Activated CD4-positive, alpha-beta T cell treated with anti-CD3 and anti-CD28 coated beads, Interleukin-2, Interleukin-6, amounts not matched to agents 100 ng/mL and 50 ng/mL, durations not matched to agents 16 hours and 8 hours (primary cell): ENCODE measurements at places on chromosomes 12 and 14.

DNA sequence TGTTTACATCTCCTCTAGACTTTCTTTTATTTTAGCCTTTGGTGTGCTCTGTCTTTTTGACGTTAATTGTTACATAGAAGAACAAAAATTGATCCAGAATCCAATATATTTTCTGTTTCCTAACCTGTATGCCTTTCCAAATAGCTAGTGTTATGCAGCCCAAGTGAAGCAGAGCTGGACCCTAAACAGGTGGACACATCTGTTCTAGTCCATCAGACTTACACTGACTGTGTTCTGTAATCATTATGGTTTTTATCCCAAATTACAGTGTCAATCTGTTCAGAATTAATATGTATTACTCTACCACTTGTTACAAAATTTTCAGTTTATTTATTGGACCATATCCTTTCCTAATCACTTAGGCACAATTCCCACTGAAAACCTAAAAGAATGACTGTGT, 176.8 kb upstream of the FOXG1 start:
- DNase-seq: no peak

GRCh38 chr12:107761502-107761904, 566 bp upstream of the PRDM4 start:
- no peak for DNase-seq

DNA sequence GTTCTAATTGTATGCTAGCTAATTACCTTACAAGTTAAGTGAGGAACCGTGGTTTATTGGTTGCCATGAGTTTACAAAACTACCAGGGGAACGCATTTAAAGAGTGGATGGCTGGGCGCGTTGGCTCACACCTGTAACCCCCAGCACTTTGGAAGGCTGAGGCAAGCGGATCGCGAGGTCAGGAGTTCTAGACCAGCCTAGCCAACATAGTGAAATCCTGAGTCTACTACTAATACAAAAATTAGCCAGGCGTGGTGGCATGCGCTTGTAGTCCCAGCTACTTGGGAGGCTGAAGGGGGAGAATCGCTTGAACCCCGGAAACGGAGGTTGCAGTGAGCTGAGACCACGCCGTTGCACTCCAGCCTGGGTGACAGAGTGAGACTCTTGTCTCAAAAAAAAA, 2.2 kb downstream of the EIF5 start:
- DNase-seq: no peak

GRCh38 chr14:101072945-101073597, 169.5 kb upstream of the RTL1 start:
- DNase-seq: peak; percentile 47

DNA sequence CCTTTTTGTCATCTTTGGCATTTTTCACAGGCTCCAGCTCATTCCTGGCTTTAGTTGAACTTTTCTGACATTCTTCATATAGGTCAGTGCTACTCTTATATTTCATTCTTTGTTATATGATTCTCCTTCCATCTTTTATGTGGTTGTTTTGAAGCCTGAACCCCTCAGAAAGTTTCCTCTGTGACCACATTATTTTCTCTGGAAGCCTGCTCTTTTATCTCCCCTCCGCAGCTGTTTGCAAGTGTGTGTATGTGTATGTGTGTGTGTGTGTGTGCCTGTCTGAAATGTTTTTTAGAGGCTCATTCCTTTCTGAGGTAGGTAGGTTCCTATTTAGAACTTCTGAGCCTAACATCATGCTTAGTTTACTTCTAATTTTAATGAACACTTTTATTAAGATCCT, 47.6 kb downstream of the ANO4 start:
- no peak for DNase-seq

DNA sequence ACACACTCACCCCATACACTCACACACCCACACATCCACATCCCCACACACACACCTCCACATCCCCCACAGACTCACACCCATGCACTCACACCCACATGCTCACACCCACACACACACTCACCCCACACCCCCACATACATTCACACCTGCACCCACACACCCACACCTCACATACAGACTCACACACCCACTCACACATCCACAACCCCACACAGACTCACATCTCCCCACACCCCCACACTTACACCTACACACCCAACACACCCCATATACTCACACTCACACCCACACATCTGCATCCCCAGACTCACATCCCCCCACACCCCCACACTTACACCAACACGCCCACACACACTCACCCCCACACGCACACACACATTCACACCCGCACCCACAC, 171.8 kb downstream of the GLT1D1 start:
- no peak for DNase-seq

- DNase-seq: no peak
Observed at GRCh38 chr14:35877276-35877675, 51.1 kb downstream of the BRMS1L start.

GRCh38 chr12:114404083-114404925, 1.6 kb downstream of the TBX5 start:
- no peak for DNase-seq

- DNase-seq: no peak
Observed at GRCh38 chr14:83255015-83255726, 1721.5 kb upstream of the SEL1L start.

- DNase-seq: no peak
Observed at GRCh38 chr14:51202914-51203665, 37.0 kb upstream of the TMX1 start.

GRCh38 chr12:31431721-31432240, 105.8 kb upstream of the SINHCAF start:
- no peak for DNase-seq

GRCh38 chr14:103868242-103868897, 21.0 kb upstream of the PPP1R13B start:
- DNase-seq: no peak

GRCh38 chr14:89000007-89000942, 175.8 kb downstream of the TTC8 start:
- DNase-seq: peak; percentile 39

DNA sequence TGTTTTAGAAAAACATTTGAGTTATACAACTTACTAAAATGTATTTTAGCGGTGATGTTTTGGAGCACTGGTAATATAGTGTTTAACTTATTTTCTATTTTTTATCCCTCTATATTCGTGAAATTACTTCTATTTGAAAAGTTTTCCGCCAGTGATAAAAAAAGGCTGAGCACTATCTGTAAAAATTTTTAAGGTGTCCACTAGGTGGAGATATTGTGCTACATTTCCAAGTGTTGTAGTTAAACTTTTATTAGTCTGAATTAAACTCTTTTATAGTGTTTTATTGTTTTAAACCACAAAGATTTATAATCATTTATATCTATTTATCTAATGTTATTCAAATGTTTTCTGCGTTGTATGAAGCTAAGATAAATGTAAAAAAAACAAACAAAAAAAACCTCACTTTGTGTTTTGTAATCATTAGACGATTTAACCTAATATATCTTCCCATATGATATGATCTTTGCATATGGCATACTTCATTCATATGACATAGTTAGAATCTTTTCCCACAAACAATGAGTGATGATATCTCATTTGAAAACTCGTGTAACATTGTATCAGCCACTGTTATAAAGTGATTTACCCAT, 11.8 kb downstream of the ALG10B start:
- peak; percentile 46 for DNase-seq

DNA sequence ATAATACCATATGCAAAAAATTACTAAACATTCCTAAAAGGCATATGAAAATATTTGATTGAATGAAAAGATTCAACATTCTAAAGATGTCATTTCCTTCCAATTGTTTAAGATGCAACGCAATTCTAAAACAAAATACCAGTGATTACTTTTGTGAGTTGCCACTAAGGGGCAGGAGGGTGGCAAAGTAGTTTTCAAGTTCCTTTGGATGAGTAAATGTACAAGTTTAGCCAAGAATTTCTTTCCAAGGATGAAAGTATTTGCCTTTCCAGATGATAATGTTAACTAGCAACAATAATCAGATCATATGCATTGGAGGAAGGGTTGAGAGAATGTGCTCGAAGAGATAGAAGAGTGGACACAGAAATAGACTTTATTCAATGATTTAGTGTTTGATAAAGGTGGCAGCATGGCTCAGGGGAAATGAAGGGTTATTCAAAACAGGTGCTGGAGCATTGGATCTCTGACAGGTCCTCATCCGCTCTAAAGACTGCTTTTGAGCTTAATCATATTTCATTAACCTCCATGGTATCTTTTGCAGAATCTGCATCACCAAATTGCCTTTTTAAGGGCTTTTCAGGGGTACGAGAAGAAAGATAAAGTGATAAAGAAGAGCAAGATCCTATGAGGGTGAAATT, 678.5 kb upstream of the TBX3 start:
- DNase-seq: no peak

DNA sequence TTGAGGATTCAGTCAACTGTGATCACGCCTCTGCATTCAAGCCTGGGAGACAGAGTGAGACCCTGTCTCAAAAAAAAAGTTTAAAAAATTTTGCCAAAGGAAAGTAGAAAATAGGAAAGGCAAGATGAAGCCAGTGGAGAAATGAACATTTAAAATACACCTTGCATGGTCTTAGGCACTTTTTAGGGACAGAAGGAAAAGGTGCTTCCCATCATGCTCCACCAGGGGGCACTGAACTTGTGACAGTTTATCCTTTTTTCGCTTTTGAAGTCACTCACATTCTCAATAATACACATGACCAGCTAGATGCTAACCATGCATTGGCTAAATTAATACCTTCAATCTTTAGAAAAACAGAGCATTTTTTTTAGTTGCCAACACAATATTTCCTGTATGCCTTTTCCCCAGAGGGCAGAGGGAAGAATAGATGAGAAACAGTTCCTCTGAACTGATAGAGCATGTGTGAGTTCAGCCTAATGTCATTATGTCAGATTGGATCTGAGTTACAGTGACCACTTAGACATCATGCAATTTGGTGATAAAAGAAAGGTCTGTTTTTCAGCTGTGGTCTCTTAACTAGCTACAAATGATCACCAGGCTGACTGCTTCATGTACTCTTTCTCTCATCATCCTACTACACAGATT, 221.8 kb upstream of the SSTR1 start:
- peak; percentile 41 for DNase-seq

DNA sequence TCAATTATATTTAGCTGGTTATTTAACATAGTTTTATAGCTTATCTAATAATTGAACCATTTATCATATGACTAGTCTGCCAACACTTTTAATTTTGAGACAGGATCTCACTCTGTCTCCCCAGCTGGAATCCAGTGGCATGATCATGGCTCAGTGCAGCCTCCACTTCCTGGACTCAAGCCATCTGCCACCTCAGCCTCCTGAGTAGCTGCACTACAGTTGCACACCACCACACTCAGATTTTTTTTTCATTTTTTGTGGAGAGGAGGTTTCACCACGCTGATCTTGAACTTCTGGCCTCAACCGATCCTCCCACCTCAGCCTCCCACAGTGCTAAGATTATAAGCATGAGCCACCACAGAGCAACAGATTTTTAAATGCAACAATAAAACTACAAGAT, 151.4 kb upstream of the MDGA2 start:
- DNase-seq: no peak

- peak; percentile 87 for DNase-seq
Observed at GRCh38 chr14:77024171-77024691, 4.3 kb downstream of the IRF2BPL start.

DNA sequence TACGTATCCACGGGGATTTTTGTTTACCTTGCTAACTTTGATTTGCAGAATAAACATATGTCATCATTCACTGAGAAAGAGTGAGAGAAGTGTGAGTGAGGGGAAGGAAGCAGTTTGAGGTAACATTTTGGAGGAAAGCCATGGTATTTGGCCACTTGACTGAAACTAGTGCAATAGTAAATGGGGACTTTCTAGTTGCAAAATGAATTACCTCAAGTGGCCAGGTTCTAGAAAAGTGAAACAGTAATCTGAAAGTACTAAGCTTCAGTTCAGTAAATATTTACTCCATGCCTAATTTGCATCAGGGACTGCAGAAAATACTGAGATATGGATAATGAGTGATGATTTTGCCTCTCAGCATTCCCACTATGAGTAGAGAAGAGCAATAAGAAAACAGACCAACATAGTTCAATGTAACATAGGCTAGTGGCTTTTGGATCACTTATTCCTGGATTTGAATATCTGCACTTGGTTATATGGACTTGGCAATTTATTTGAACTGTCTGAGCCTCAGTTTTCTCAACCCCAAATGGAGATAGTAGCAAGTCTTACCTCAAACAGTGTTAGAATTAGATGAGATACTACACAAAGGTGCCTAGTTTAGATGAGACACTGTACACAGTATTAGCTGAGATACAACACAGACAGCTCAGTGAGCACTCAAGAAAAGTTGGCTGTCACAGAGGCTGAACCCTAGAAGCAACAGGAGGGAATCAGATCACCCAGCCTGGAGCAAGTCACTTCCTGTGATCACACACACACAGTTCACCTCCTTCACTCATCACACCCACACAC, 439.1 kb downstream of the NPAS3 start:
- no peak for DNase-seq

DNA sequence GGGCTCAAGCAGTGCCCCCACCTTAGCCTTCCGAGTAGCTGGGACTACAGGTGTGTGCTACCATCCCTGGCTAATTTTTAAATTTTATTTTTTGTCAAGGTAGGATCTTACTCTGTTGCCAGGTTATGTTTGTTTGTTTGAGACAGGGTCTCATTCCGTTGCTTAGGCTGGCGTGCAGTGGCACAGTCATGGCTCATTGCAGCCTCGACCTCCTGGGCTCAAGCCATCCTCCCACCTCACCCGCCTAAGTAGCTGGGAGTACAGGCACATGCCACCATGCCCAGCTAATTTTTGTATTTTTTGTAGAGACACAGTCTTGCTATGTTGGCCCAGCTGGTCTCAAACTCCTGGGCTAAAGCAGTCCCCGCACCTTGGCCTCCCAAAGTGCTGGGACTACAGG, 83.3 kb upstream of the KCNH3 start:
- no peak for DNase-seq

GRCh38 chr12:130462558-130463274, 125.0 kb downstream of the PIWIL1 start:
- no peak for DNase-seq

DNA sequence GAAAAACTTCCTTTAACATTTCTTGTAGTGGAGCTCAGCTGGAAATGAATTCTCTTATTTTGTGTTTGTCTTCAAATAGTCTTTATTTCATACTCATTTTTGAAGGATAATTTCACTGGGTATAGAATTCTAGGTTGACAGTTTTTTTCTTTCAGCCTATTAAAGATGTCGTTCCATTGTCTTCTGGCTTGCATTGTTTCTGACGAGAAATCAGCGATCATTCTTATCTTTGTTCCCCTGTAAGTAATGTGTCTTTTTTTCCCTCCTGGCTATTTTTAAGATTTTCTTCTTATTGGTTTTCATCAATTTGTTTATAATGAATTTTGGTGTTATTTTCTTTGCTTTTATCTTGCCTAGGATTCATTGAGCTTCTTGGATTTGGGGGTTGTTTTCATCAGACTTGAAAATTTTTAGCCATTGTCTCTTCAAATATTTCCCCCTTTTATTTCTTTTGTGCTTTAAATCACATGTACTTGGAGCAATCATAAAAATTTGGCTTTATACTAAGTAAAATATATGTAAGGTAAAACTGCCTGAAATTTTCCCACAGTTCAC, 89.4 kb downstream of the UNC79 start:
- DNase-seq: no peak

- DNase-seq: no peak
Observed at GRCh38 chr14:67646131-67646530, 26.4 kb downstream of the ARG2 start.

GRCh38 chr12:11584221-11584855, 65.1 kb upstream of the ETV6 start:
- no peak for DNase-seq

- DNase-seq: no peak
Observed at GRCh38 chr14:35244542-35244941, 47.6 kb upstream of the PSMA6 start.

- no peak for DNase-seq
Observed at GRCh38 chr14:53613404-53614253, 343.0 kb downstream of the BMP4 start.

- no peak for DNase-seq
Observed at GRCh38 chr12:65903691-65904383, 79.6 kb downstream of the HMGA2 start.

GRCh38 chr14:64502887-64503433, 678 bp downstream of the ZBTB25 start:
- DNase-seq: peak; percentile 36
